ENCODE measurements at places on chromosomes 5 and 9.

DNA sequence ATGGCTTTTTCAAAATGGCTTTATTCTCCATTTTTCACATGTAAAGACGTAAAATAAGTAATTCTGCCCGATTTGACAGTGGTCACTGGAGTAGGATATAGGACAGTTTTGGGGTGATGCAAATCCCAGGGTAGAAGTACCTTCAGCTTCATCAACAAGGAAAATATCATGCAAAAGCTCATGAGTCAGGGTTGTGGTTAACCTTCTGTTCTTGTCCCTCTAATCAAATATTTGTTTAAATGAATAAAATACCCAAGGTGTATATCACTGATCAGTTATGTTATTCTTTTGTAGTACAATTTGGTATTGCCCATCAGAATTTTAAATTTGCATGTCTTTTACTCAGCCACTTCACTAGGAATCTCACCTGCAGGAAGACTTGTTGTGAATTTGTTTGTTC is 40.0 kb downstream of the FBXL7 start:
- no peak for DNase-seq

GRCh38 chr5:175836737-175837136 is 34.6 kb upstream of the CPLX2 start:
- no peak for DNase-seq

DNA sequence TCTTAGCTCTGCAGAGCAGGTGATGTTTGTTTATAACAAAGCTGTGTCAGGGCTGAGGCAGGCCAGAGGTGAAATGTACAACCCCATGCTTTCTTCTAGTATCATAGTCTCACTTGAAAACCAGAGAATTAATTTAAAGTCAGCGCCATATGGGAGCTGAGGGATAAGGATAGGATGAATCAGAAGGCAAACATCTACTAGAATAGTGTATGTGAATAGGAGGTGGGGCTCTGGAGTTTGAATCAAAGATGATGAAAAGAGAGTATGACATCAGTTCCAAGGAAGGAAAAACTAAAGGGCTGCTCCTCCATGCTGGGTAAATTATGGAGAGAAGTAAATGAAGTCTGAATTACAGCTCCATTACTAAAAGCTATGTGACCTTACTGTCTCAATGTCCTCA is 441.5 kb downstream of the RASEF start:
- DNase-seq: no peak

DNA sequence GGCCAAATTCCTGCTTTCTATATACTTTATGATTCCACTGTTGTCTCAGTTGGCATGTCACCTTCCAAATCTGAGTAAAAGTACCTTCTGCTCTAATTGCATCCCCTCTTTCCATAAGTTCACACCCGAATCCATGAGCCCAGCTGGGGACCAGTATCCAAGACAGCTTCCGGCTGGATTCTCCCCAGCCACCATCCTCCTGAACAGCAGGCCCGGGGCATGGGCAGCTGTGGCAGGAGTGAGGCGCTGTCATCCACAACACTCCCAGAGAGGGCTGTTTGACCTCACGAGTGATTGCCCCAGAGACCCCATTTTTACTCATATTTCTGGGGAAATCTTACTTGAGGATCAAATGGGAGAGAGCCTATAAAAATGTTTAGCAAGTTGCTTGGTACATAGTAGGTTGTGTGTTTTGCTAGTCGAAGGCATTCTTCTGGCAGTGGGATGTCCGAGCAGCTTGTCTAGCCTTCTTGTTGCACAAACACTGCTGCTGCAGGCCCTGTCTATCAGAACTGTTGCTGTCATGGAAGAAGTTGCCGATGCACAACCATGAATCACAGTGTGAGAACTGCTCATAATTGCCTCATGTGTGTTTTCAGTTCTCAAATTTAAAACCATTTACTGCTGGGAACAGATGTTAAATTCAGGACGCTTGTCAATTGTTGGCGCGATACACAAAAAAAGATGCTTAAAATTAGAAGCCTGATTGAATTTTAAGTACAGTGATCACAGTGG is 93.8 kb downstream of the HSPA4 start:
- DNase-seq: no peak

DNA sequence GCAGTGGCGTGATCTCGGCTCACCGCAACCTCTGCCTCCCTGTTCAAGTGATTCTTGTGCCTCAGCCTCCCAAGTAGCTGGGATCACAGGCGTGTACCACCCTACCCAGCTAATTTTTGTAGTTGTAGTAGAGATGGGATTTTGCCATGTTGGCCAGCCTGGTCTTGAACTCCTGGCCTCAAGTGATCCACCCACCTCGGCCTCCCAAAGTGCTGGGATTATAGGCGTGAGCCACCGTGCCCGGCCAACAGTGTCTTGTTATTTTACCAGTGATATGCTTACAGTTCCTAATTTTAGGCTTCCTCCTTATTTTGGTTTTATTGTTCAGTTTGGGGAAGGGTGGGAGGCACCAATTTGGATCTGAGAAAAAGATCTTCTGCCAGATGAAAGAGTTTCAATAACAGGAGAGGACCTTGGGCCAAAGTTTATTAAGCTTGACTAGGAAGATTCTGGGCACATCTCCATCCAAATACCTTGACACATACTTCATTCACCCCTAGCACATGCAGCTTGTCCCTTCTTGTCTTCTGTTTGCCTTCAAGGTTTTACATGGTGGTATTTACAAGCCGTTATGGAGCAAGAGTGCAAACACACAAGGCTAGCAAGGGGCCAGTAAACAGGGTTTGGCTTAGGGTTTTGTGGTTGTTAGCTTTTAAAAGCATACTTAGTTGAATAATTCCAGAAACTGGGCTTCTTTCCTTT is 168.1 kb upstream of the DMRT1 start:
- DNase-seq: no peak

DNA sequence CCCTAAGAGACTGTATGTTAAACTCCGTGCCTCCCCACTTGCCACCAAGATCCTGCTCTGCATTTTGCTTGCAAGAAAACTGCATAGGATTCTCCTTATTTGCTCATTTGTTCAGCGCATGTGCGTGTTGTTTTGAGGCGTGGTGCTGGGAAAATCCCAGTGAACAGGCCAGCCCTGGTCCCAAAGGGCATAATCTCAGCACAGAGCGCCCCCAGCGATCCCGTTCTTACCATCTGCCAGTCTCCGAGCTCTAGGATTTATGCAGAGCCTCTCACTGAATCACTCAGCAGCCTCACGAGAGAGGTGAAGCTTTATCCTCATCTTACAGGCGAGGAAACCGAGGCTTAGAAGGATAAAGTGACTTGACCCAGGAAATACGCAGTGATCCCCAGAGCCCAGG is 11.5 kb downstream of the PRRX2 start:
- no peak for DNase-seq

DNA sequence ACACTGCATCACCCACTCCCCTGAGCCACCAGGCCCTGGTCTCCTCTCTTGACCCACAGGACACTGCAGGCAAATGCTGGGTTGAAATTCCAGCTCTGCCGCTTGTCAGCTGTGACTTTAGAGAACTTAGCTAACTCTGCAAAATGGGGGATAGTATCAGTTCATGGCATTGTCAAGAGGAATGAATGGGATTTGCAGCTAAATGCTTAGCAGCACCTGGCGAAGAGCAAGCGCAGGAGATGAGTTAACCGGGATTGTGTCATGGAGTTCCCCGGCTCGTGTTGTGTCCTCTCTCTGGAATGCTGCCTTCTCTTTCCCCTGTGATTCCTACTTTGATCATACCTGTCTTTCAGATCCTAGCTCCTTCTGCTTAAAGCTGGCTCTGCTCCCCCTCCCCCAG is 67.1 kb downstream of the DAB2IP start:
- no peak for DNase-seq

DNA sequence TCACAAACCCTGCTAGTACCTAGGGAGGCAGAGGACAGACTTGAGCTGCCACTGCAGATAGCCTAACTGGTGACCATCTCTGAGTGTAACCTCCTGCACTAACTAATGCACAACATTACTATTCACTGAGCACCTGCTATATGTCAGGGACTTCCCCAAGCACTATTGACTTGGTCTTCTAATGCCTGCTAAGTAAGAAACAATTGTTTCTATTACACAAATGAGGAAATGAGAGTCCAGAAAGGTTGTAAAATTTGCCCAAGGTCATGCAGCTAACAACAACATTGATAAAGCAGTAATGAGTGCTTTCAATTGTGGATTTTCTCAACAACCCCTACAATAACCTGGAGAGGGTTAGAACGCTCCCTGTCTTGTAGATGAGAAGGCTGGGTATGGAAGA is 183.7 kb downstream of the ZNF462 start:
- no peak for DNase-seq

- no peak for DNase-seq
Observed at GRCh38 chr5:65047948-65048690, 279.4 kb downstream of the CWC27 start.

DNA sequence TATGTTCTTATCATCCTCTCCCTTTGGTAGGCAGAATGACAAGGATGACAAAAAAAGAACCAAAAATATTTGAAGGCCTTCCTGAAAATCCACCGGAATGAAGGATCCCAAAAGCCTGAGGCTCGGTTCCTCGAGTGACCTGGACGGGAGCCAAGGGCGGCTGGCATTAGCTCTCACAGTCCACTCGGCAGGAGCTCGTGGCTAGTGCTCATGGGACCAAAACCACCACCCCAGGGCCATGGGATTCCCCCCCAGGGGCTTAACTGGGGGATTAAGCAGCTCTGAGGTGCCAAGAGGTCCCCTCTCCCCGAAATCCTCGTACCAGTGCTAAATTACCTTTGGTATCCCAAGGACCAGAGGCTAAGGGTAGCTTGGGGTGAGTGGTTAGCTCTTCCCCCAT is 586 bp upstream of the PDZD2 start:
- no peak for DNase-seq

- no peak for DNase-seq
Observed at GRCh38 chr9:124256517-124257069, 1.2 kb upstream of the NEK6 start.

DNA sequence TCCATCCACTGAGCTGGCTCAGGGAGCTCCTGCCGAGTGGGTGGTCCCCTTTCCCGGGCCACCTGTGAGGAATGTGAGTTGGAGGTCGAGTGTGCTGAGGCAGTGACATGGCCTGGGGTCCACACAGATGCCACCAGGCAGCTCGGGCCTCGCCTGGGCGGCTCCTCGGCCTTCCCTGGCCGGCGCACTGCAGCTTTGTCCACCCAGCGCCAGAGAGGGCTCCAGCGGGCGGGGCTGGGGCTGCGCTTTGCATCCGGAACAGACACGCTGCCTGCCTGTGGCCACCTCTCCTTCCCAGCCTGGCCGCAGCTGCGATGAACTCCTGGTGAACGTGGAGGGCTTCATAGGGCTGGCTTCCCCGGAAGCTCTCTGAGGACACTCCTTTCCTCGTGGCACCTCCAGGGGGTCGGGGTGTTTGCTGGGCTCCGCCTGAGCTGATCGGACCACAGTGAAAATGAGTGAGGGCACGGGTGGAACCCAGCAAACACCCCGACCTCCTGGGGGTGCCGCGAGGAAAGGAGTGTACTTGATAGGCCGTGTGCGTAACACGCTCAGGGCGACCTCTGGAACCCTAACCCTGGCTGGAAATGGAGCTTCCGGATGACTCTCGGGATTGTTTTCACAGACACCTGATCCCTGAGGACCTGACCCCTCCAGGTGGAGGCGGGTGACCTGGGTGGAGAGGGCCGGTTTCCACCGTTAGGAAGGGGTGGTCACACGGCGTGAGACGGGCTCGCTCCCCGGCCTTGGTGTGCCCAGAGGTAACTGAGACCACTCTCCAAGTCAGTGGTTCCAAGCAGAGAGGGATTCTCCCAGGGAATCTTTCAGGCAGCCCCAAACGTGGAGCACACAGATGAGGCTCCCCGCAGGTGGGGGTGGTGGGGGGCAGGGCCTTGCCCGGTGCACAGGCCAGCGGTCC is 31.8 kb upstream of the RXRA start:
- DNase-seq: no peak

- no peak for DNase-seq
Observed at GRCh38 chr9:35923927-35924763, 14.9 kb downstream of the SPAAR start.

DNA sequence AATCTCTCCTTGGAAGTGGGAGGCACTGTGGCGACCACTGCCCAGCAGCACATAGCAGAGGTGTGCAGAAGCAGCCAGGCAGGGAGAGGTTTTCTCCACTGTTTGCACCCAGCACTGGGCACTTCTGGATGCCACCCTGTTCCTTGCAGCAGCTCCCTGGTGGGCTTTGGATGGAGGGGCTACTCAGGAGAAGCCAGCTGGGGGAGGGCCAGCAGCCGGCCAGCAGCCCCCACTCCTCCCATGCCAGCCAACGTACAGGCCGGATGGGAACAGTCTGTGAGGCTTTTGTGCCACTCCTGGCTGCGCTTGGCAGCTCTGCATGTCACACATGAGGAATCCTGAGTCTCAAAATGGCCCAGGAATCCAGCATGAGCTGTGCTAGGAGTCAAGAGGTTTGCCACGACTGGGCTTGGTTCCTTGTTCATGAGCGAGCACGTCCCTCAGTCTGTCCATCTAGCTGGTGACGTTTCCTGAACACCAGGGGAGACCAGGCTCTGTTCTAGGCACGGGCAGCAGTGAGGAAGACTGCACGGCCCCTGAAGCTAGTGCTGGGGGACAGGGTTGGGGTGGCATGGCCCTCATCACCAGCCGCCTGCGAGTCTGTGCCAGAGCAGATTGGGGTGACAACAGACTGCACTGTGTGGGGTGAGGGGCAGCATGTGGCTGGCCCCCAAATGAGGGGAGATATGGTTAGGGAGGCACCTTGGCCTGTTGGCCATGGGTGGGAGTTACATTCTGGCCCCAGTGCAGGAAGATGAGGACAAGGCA is 10.1 kb downstream of the PHF2 start:
- no peak for DNase-seq

- DNase-seq: no peak
Observed at GRCh38 chr5:54214722-54215121, 95.7 kb downstream of the ARL15 start.

GRCh38 chr5:20229303-20230005 is 241.5 kb upstream of the CDH18 start:
- no peak for DNase-seq

DNA sequence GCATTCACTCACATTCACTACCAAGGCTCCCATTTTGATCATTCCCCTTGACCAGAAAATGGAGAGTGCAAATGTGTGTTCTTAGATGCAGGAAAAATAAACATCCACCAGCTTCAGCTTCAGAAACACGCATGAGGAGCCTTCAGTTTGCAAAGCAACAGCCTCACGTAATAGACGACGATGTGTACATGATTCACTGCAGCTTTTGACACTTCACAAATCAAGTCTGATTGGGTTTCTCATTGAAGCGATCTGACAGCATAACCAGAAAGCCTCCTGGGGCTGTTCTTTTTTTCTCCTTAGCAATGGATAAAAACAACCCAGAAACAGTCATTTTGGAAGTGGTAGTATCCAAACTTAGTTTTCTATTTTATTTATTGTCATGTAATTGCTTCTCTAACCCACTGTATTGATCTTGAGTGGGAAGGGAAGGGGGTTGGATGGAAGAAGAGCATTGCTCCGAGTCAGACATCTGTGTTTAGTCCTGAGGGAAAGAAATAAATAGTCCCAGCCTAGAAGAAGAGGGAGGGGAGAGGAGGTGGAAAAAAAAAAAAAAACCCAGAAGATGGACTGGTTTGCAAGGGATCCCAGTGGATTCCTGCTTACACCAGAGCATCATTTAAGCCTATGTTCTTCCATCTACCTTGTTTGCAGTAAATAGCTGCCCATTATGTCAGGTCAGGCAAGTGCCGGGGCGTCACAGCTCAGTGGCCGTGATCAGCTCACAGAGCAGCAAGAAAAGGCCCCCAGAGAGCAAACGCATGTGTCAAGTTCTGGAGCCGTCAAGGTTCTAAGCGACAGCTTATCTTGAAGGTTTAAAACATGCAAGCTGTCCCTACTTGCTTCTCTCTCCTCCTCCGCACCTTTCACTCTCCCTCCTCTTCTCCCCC is 190.2 kb upstream of the SNX2 start:
- DNase-seq: no peak

GRCh38 chr5:93570294-93571113 is 10.5 kb downstream of the NR2F1-AS1 start:
- DNase-seq: no peak
